HFFc6 (cell line): ENCODE measurements at places on chromosomes 1 and 21. TPM values are rescaled to one million over a fixed set of nuclear protein-coding genes. Genes with fewer than 3 reads are reported as not detected.

GRCh38 chr1:201379733-201380242 lies 2.3 kb upstream of the TNNT2 start:
- no peak for DNase-seq

Gene S100A7A
- total RNA-seq, result not detected in 3 replicates

- DNase-seq, result peak; percentile 59
These were observed 7.7 kb upstream of the CDC42 start for GRCh38 chr1:22044690-22045420.

Gene GPR153
- total RNA-seq, result 6.5 to 7.9 TPM (median 6.7 TPM) in 3 replicates

GRCh38 chr1:58755468-58755872 lies 28.4 kb downstream of the JUN start:
- DNase-seq, result peak; percentile 100
